Karpas-422 (cell line): ENCODE measurements at places on chromosomes 2 and 18. TPM values are rescaled to one million over a fixed set of nuclear protein-coding genes. Genes with fewer than 3 reads are reported as not detected.

The STARD6 gene
- 0.47 TPM in 1 of 2 replicates, not detected in the other for total RNA-seq

The CRYGC gene
- total RNA-seq: not detected in 2 replicates

The RPL37A gene
- total RNA-seq: 5,590 and 7,287 TPM in 2 replicates

The GAREM2 gene
- not detected in 2 replicates for total RNA-seq

The FSHR gene
- not detected in 2 replicates for total RNA-seq

The MOGAT1 gene
- not detected in 2 replicates for total RNA-seq

The NAT8 gene
- total RNA-seq: not detected in 2 replicates

The IL36RN gene
- not detected in 2 replicates for total RNA-seq

The CCDC74A gene
- 7.8 and 18.6 TPM in 2 replicates for total RNA-seq
